Activated T-helper 9 cell treated with anti-CD3 and anti-CD28 coated beads, Interleukin-2, amount 50 U/mL, for 16 hours (primary cell): ENCODE measurements at places on chromosomes 7 and 10.

DNA sequence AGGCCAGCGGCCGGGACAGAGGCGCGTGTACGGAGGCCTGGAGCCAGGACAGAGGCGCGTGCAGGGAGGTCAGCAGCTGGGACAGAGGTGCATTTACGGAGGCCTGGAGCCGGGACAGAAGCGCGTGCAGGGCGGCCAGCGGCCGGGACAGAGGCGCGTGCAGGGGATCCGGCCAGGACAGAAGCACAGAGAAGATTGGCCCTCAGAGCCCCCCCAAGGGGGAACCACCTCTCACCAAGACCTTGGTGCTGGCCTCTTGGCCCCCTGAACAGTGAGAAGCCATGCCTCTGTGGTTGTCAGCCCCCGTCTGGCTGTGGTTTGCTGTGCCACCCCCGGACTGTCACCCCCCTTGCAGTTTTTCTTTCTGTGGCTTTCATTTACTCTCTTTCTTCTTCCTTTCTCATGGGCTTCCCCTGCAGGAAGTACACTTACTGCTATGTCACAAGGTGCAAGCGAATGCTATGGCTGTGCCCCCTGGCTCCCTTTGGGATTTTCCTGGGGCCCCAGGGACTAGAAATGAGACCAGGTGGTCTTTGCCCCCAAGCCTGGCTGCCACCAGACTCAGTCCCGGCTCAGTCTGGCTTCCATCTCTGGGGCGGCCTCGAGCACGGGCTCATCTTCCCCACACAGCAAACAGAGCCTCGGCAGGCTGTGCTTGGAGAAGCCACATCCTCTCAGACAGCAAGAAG, 41.1 kb downstream of the INSIG1 start:
- DNase-seq = no peak

DNA sequence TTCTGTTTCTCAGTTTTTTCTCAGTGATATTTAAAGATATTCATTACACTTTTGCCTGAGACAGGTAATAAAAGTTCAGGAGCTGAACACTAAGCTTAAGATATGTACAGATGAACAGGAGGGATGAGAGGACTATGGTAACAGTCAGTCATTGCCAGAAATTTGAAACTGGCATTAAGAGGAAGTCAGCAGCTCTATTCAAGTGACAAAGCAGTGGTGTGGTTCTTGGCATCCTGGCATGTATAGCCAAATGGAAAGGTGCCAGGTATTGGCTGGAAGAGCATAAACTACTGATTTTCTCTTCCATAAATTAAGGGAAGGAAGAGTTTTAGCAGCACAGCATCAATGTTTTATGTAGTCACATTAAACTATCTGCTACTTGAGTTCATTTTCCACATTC, 22.7 kb downstream of the HOXA1 start:
- DNase-seq = no peak

- DNase-seq = no peak
Observed at GRCh38 chr10:30743586-30743985, 114.0 kb upstream of the LYZL2 start.

- no peak for DNase-seq
Observed at GRCh38 chr7:100678291-100678984, 4.9 kb downstream of the GNB2 start.

GRCh38 chr10:73113551-73113950, 3.3 kb downstream of the NUDT13 start:
- no peak for DNase-seq

GRCh38 chr7:122746948-122747347, 44.2 kb upstream of the RNF148 start:
- DNase-seq = no peak

DNA sequence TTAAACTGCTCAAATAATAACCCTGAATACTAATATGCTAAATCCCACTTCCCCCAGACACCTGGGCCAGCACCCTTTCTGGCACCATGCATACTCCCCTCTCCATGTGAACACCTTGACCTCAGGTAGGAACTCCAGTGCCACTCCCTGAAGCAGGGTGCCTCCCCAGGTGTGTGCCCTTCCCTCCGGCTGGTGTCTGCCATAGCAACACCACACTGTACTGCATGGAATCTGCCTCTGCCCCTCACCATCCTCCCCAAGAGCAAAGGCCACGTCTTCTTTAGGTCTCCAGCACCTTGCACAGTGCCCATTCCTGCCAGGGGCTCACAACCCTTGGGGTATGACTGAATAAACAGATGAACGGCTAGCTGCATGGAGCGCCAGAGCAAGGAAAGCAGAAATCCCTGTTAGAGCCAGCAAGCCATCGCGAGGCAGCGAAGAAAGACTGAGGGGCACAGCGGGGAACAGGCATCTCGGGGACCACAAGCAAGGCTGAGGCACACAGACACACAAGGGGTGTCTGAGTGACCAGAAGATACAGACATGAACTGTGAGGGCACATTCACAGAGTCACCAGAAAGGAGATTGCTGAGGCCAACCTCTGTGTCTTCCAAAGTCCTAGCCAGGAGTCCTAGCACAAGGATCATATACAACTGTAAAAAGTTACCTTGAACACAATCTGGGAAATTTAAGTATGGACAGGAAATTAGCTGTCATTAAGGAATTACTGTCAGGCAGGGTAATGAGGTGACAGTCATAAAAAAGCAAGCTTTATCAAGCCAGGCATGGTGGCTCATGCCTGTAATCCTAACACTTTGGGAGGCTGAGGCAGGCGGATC, 25.7 kb downstream of the COBL start:
- no peak for DNase-seq

GRCh38 chr10:3465406-3465891, 292.9 kb upstream of the PITRM1 start:
- DNase-seq = no peak

- DNase-seq = no peak
Observed at GRCh38 chr10:123938890-123939289, 47.3 kb upstream of the CPXM2 start.

- DNase-seq = no peak
Observed at GRCh38 chr10:80356563-80356988, at the start of the genes DYDC1 and DYDC2. Gene DYDC1, minus strand, starts transcription at chr10:80356755. Its CDS starts 4,154 bp downstream, at chr10:80352601. Gene DYDC2, plus strand, starts transcription at chr10:80356781. Its CDS starts 5,663 bp downstream, at chr10:80362444.

DNA sequence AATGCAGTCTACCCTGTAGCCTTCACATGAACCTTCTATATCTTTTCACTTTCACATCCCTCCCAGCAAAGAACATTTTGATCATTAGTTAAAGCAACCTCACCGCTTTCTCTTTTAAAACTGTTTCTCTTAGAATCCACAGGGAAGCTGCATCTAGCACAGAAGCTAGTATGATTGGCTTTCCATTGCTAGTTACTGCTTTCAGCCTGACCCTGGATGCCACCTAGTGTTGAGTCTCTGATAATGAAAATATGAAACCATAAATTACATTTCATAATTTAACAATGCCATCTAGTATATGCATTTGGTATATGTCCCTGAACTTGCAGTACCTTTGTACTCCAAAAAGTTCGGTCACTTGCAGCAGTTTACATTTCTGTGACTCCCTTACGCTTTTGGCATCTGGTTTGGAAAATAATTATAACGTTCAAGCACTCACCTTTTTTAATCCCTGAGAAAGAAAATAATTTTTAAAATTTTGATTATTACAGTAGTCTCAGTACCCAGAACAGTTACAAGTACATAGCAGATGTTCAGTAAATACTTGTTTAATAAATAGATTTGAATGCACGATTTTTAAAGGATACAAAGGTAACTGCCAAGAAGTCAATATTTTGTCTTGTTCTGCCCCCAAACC, 22.7 kb downstream of the CISD1 start:
- no peak for DNase-seq

GRCh38 chr7:19051767-19052375, 65.6 kb downstream of the TWIST1 start:
- DNase-seq = no peak

DNA sequence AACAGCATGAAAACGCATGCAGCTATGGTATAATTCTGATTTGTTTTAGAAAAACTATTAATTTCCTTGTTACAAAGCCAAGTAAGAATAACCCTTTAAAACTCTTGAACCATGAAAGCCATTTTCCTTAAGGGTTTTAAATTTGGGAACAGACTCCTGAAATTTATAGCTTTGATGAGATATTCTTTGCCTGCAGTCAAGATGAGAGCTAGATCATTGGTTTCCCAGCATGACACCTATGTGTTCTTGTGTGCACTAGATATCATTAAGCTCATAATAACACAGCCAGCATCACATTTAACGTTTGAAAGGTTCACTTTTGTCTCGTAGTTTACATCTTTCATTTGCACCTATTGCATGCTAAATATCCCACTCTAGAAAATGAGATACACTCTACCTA, 202.2 kb downstream of the PHF14 start:
- DNase-seq = no peak

DNA sequence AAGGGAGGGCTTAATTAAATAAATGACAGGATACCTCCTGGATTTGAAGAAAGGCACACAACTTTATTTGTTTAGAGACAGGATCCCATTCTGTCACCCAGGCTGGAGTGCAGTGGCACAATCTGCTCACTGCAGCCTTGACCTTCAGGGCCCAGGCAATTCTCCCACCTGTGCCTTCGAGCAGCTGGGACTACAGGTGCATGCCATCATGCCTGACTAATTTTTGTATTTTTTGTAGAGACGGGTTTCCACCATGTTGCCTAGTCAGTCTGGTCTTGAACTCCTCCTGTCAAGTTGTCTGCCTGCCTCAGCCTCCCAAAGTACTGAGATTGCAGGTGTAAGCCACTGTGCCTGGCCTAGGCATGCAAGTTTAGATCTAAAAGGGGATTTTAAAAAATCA, 272.7 kb upstream of the MBL2 start:
- no peak for DNase-seq

- no peak for DNase-seq
Observed at GRCh38 chr7:39271402-39271801, 293.7 kb downstream of the POU6F2 start.

DNA sequence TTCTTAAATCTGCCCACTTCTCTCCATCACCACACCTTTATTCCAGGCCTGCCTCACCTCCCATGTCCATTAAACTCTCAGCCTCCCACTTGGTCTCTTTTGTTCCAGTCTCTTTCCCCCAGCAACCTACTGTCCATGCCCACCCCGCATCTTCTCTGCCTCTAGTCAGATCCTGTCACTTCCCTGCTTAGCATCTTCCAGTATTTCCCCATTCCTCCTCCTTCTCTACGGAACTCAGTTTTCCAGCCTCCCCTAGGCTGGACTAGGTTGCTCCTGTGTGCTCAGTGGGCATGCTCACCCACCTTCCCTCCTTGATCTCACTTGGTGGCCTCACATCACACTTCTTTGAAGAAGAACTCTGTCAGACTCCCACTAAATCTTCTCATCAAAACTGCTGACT, 179.8 kb downstream of the BAMBI start:
- DNase-seq = no peak

DNA sequence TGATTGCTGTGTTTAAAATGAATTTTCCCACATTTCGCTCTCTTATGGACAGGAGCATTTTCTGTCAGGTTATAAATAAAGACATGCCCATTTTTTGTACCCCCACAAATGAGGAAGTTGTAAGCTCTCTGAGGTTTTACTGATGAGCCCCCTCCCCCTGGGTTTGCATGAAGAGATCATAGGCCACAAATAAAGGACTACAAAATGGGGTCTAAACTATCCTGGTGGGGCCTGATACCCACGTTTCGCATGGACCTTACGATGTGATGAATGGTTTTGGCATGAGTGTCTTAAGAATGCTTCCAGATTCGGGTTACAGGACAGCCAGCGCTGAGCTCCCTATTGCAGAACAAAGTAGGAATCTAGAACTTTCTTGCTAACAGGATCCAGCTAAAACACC, 5.8 kb downstream of the IKZF1 start:
- DNase-seq = no peak

DNA sequence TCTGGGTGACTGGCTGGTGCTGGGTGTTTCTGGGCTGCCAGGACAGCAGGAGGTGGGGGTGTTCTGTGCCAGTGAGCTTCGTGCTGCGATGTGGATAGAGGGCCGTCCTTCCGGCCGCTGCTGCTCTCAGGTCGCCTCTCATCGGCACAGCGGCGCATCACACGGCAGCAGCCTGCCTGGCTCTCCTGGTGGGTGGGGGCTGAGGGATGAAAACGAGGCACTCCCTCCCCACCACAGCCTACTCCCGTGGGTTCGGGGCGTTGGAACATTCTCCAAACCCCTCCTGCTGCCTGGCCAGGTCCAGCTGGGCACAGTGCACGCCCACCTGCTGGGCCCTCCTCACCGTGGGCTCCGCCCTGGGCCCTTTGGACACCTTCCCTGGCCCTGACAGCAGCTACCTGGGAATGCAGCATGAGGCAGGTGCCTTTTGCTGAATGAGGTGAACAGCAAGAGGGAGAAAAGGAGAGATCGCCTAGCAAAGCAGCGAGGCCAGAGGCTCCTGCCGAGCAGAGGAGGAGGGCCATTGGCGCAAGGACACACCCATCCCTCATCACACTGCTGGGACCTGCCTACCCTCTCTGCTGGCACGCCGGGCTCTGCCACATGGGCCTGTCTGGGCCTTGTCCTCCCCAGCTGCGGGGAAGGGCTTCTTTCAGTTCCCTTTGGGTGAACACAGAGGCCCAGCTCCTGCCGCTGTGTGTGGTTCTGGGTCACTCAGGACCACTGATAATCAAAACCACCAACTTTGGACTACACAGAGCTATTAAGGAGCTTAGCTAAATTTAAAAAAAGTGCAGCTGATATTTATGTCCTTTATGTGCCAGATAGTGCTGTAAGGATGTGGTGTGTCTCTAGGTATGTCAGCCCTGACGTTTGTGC, 33.4 kb downstream of the INPP5A start:
- no peak for DNase-seq

DNA sequence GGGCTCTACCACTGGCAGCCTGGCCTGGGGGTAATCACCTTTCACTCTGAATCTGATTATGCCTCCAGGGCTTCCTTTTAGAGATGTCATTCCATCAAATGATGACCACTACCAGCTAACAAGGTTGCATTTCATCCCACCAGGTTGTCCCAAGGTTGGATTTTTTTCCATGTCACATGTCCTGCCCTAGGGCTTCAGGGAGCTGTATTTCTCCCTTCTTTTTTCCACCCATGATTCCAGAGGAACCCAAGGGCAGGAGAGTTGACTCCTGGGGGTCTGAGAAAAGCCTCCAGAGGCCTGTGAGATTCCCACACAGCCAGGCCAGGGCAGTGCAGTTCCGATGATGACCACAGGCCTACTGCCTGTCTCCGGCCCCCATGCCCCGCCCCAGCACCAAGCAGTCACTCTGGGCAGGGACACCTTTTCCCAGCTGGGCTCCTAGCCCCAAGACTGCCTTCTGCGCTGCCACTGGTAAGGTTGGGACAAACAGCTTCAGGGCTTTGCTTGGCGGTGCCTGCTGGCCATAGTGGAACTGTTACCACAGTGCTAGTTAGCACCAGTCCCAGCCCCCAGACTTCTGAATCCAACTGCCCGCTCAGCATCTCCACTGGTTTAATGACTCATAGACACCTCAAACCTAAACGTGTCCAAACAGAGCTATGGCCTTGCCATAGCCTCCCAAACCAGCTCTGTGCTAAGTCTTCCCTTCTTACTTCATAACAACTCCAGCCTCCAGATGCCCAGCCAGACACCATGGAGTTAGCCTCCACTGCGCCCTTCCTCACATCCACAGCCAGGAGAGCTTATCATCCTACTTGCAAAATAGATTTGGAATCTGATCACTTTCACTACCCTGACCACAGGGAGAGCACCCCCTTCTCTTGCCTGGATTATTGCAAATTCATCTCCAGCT, 133.7 kb downstream of the ARHGAP22 start:
- no peak for DNase-seq

- no peak for DNase-seq
Observed at GRCh38 chr7:129908181-129908580, 44.6 kb downstream of the UBE2H start.
